ENCODE measurements at places on chromosomes 5 and 9.

DNA sequence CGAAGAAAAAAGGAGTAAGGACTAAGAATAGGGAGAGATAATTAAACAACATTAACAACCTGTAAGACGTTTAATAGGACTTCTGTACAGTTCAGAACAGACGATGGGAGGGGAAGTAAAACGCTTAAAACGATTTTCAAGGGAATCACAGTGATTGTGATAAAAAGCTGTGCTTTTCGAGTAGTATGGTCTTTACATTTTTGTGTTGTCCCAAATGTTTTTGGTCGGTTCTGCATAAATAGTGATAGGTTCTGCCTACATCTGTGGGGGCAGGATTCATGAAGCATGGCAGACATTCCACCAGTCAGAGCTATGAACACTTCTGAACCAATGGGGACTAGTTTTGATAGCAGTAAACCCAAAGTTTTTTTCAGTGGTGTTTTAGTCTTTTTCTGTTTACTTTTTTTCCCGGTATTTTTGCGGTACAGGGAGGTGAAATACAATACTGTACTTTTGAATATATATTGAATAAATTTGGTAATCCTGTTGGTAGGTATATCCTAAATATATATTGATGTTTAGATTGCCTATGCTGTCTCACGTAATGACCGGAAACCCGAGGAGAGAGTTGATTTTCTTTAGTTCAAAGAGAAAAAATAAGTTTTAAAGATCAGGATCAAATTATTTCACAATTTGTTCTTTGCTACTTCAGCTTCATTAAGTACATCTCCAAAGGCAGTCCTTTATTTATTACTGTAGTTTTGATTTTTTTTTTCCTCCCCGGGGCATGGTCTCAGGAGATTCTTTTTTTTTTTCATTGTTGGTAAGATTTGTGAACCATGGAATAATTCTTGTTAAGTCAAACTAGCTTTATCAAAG lies 1.3 kb downstream of the ERBIN start:
- peak; percentile 56 for DNase-seq

DNA sequence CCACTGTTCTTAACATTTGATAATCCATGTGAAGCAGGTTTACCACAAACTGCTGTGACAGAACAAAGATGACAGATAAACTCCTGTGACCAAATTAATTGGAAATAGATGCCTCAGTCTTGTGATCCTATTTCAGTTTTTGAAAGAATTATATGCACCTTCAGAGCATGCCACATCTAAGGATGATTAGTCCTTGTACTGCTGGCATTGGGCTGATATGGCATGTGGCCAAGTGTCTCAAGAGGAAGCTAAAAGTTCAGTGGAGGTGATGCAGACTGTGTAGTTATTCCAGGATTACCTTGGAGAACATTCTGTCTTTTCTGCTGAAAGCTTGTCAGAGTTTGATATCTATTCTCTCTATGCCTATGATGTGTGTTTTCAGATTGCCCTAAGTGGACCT lies 314.4 kb upstream of the EFNA5 start:
- DNase-seq, result no peak

GRCh38 chr5:111929867-111930266 lies 172.9 kb upstream of the NREP start:
- no peak for DNase-seq

DNA sequence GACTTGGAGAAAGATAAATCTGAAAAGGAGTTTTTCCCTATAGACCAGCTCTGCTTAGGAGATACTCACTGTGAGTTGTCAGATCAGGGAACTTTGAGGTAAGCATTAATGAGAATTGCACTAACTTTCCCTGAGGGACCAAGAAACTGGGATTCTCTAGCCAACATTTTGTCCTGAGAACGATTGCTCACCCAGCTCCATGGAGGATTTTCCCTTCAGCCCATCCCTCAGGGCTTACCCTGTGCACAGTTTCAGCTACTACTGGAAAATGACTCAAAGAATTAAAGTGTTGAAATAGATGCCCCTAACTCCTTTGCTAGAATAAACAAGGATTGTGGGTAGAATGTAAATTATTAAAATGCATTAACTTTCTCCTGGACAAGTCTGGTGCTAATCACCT lies 237.2 kb upstream of the IL12B start:
- DNase-seq, result no peak

- DNase-seq, result peak; percentile 88
These were observed 868 bp downstream of the ZBTB43 start for GRCh38 chr9:126805554-126806262.

GRCh38 chr9:26439061-26439624 lies 453.5 kb downstream of the CAAP1 start:
- DNase-seq, result no peak

DNA sequence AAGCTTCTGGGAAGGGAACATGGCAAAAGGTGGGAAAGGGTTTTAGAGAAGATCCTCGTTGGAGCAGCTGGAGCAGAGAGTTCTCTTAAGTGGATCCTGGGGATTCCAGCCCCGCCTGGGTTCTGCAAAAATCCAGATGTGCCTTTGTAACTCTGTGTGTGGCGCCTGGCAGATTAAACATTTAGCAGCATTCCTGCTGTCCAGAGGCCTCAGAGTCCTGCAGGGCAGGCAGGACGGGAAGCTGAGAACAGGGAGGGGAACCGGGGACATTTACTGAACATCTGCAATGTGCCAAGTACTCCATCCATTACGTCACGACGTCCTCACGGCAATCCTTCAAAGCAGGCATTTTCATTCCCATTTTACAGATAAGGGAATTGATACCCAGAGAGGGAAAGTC lies 6.0 kb downstream of the EIF4E1B start:
- no peak for DNase-seq

DNA sequence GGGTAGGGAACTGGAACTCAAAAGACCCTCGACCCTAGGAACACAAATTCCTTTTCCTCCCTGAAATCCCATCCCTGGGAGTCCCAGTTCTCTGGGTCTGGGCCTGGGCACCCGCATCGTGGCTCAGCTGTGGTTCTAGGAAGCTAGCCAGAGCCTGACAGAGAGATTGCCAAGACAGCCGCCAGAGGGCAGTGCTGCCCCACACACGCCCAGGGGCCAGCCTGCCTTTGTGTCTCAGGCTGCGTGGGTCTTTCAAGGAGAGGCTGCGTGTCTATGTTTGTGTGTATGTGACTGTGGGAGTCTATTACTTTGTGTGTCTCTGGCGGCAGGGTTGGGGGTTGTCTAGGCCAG lies 32.0 kb upstream of the TTLL11 start:
- DNase-seq, result peak; percentile 69

- DNase-seq, result peak; percentile 87
These were observed at the start of gene UBTD2 for GRCh38 chr5:172283020-172283861. Gene UBTD2 (minus strand): TSS chr5:172283764. CDS start chr5:172283665, 99 bp downstream.

- DNase-seq, result no peak
These were observed 35.6 kb downstream of the TNFSF8 start for GRCh38 chr9:114894609-114895433.

- no peak for DNase-seq
These were observed 120.3 kb upstream of the BASP1 start for GRCh38 chr5:17096952-17097695.

GRCh38 chr5:158409507-158409906 lies 550.6 kb upstream of the CLINT1 start:
- DNase-seq, result no peak

GRCh38 chr5:20041326-20042274 lies 53.6 kb upstream of the CDH18 start:
- no peak for DNase-seq

GRCh38 chr5:168334695-168335094 lies 43.2 kb downstream of the WWC1 start:
- no peak for DNase-seq

DNA sequence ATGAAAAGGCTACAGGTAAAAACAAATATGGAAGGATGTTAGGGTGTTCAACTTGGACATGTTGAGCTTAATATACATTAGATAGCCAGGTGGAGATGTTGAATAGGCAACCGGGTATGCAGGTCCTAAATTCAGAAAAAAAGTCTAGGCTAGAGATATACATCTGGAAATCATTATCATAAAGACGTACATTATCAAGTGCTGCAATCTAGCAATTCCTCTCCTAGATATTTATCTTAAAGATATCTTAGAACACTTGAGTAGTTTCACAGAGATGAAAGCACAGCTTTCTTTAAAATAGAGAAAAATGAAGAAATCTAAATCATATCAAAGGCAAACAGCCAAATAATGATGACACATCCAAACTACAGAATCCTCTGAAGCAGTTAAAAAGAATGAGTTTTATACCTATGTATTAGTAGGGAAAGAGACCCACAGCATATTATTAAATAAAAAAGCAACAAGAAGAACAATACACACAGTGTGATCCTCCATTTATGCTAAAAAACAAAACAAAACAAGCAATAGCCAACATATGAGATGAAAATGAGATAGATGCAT lies 3.8 kb downstream of the NUDCD2 start:
- no peak for DNase-seq

DNA sequence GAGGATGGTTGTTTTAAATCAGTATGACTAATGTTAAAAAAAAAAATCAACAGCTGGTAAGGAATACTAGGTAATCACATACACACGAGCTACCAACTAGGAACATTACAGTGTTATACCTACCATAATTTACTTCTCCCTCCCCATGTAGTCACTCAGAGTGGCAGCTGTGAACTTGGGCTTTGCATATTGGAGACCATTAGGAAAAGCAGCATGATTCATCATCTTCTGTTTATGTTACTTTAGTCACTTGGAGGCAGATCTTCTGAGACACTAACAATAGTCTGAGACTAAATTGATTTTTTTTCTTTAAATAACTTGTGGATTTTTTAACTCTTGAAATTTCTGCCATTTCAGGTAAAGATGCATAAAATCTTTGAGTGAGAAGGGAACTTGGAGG lies 141.5 kb upstream of the NR4A3 start:
- DNase-seq, result no peak

- DNase-seq, result no peak
These were observed 149.7 kb downstream of the ENC1 start for GRCh38 chr5:74490814-74491213.

DNA sequence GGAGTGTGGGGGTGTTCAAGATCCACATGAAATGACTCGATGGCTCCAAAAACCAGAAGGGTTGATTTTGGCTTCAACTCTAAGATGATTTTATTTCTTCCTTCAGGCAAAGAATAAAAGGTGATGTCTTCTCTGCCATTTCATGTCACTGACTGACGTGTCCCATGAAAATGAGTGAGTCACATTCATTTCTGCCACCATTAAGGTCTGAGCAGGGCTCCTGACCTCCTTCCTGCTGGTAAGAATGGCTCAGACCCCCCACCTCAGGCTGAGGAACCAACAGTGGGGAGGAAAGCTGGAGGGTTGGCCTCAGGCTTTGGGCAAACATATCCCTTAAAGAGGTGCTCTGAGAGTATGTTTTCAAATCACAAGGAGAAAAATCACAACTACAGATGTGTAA lies 53.9 kb upstream of the ZNF354A start:
- DNase-seq, result no peak

GRCh38 chr9:34505370-34506120 lies 17.2 kb downstream of the ENHO start:
- DNase-seq, result no peak

DNA sequence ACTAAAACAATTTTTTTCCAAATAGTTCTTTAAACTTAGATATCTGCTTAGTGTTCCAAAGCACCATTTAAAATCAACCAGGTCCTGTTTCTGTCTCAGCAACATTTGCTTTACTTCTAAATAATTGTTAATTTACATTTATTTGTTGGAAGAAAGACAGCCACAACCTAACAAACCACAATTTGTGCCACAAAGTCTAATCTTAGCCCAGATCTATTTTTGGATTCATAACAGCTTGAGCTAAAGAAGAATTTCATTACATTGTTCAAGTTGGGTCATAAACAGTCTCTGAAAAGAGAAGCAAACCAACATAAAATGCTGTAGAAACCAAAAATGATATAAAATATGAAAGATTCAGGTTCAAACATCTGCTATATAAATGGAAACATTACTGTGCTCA lies 24.4 kb downstream of the MLLT3 start:
- no peak for DNase-seq

- DNase-seq, result peak; percentile 38
These were observed 10.0 kb upstream of the ZNF131 start for GRCh38 chr5:43110606-43111170.

Data from LoVo (cell line).